IMR-90 (cell line): ENCODE measurements at places on chromosomes 11 and 22.

GRCh38 chr22:45150139-45150538 lies 13.6 kb upstream of the NUP50 start:
- no peak for DNase-seq

- DNase-seq = no peak
Measured at GRCh38 chr11:65411681-65412070, 10.9 kb upstream of the NEAT1 start.

DNA sequence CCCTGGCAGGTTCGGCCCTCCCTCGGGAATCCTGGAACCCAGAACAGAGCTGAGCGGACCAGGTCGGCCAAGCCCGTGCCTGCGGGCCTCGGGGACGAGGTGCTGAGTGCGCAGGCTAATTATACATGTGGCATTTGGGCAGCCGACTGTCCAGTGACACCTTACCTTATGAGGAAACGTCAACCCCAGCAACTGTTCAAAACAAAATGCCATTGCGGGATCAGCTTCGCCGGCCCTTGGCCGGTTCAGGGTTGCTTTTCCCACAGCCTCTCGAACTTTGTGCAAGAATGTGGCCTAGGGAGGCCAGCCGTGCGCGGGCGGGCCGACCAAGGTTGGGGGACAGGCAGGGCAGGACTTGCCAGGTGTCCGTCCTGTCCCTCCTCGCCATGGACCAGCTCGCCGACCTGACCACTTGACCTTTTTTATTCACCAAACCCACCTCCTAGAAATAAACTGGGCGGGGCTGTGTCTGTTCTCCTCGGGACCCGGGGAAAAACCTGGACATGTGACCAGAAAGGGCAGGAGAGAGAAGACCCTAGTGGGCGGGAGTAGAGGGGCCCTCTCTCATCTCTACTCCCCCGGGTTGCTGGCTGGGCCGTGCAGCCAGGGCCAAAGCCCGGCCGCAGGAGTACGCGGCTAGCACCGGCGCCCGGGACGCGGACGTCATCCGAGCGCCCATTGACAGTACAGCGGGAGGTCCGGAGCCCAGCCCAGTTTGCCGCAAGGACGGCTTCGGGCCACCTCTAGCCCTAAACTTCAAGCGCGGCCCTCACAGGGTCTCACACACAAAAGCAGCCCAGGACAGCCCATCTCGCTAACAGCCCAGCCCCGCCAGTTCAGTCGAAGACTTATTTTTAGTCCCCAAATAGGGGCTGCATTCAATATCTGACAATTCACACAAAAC lies 134.3 kb upstream of the C11orf58 start:
- peak; percentile 58 for DNase-seq

GRCh38 chr11:48184452-48184851 lies 32.2 kb upstream of the OR4B1 start:
- DNase-seq = no peak

DNA sequence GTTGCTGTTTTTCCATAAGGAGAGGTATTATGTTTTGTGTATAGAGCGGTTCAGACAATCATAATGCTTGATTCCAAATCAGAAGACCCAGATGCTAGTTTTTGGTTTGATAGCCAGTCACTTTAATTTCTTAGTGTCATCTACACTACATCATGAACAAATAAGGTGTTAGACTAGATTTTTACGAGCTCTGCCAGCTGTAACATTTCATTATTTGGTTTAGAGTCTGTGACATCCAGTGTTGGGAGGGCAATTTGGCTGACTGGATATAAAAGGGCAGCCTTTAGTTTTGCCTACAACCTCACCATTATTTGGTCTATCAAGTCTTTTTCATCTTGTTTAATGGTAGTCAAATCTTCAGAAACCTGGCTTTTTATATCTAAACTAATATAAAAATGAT lies 30.2 kb upstream of the FBXO3 start:
- no peak for DNase-seq

- DNase-seq = no peak
Measured at GRCh38 chr22:20009018-20009491, 7.6 kb downstream of the ARVCF start.

- DNase-seq = no peak
Measured at GRCh38 chr11:68980776-68981065, at the start of gene MRGPRD. TSS of gene MRGPRD (minus strand) at chr11:68980986. CDS start at chr11:68980986, 0 bp downstream.

DNA sequence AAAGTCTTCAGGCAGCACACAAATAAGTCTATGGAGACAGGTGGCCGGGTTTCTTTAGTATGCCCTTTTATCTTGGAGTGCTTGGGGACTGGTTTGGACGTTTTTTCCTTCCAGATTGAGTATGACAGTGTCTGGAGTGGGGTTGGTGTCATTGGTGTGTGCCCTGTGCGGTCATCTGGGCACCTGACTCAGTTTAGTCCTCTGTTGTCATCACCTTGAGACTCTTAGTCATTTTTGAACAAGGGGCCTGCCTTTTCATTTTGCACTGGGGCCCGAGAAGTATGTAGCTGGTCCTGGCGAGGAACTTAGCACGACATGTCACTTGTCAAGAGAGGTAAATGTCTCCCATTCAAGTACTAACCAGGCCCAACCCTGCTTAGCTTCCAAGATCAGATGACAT lies 27.2 kb upstream of the MYO18B start:
- no peak for DNase-seq

DNA sequence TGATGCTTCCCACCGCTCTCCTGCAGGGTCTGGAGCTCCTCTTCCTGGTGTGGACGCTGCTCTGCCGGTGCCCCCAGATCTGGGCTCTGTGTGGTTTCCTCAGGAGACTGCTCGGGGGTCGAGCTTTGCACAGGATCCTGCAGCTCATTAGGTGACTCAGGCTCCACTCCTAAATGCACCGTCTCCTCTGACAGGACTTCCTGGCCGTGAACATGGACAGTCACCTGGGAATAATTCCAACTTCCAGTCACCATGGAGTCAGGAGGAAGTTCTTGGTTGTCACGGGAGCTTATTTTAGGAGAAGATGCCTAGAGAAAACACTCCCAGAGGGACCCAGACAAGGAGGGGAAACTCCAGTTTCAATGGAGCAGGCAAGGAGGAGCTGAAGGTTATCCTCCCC lies 11.9 kb downstream of the ZNF202 start:
- peak; percentile 59 for DNase-seq

- peak; percentile 65 for DNase-seq
Measured at GRCh38 chr11:72972496-72973128, 158.4 kb downstream of the ATG16L2 start.

- peak; percentile 40 for DNase-seq
Measured at GRCh38 chr22:50308597-50308935, 1.1 kb upstream of the PLXNB2 start.

DNA sequence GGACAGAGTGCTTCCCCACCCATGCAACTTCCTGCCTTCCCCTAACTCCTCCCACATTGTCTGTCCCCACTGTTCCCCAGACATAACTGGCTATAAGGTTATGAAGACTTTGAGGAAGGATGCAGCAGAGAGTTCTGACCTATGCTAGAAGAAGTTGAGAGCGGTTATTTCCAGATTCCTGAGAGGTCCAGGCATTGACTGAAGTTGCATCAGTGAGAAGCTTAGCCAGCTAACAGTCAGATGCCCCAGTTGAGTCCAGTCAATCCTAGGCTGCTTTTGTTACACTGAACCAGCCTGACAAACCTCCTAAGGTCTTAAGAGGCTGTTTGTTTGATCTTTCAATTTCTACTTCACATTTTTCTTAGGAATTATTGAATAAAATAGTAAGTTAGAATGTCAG lies 937.9 kb upstream of the CCDC90B start:
- DNase-seq = no peak
